Activated T-cell treated with anti-CD3 and anti-CD28 coated beads for 4 hours (primary cell): ENCODE measurements at places on chromosomes 6 and 20.

DNA sequence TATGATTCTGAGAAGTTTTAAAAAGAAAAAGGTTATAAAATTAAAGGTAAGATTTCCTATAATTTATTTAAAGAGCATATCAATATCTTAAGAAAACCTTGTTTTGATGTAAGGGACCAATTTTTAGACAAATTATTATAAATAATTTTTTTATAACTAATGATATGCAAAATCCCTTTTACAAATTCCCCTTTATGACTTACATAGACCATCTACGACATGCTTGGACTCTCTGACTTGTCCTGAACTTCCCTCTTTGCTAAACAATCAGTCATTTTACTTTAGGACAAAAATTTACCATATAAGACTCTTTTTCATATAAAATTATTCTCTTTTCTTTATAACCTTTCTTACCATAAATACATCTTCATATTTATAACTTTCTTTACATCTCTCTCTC lies 15.3 kb upstream of the ANGPT4 start:
- no peak for DNase-seq

DNA sequence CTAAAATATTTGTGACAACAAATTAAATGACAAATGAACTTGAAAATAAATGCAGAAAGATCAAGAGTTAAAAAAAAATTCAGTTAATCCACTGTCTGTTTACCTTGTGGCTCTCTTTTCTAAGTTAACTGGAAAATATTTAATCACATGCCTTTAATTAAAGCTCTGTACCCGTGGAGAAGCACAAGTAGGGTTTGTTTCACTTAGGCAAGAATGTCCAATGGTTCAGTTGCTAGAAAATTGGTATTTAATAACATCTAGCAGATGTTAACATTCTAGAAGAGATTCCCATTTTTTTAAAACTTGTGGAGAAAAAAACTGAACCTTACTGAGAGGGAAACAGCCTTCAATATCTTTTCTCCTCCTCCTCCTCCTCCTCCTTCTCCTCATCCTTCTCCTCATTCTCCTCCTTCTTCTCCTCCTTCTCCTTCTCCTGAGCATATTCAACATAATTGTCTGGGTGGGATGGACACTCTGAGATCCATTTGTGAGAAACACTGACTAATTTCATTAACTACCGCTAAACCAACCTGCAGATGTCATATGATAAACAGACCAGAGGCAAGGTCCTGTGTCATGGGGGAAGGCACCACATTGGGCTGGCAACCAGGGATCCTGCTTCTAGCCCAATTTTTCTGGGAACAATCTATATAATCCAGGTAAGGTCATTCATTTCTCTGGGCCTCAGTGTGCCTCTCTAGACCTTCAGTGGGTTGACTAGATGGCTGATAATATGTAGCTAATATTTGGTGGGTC lies 44.1 kb upstream of the AKIRIN2 start:
- DNase-seq: no peak

- no peak for DNase-seq
Observed at GRCh38 chr20:46085179-46085851, 4.4 kb downstream of the NCOA5 start.

DNA sequence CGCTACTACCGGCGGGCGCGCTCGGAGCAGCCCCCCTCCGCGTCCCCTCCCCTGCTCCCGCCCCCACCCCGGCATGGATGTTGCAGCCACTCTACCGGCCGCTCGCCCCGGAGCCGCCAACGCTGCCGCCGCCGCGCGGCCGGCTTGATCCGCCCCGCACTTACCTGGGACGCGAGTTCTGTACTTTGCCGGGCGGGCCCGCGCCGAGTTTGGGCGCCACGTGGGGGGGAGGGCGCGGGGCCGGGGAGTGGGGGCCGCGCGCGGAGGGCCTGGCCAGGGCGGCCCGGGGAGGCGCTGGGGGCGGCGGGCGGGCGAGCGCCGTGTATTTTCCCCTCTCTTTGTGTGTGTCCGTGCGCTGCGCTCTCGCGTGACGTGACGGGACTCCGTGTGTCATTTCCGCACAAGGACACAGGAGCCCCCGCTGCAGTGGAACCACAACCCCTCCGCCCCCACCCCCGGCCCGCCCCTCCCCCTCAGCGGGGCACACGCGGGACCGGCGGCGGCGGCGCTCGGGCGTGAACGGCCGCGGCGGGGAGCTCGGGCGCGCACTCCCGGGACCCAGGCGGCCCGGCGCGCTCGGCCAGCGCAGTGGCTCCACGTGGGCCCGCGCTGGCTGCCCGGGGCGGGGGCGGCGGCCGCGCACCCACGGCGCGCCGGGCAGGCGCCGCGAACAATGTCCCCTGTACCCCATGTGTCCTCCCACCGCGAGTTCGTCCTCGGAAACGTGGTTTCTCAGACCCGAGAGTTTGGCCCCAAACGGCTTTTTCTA lies at the start of gene BEND3:
TSS of gene BEND3 (minus strand) at position 590 of the 769 bp plus-strand sequence. CDS start 16,230 bp downstream, outside the sequence.
- peak; percentile 62 for DNase-seq

GRCh38 chr20:11227602-11228001 lies 553.8 kb upstream of the JAG1 start:
- DNase-seq: no peak

GRCh38 chr6:53630533-53631226 lies 34.9 kb downstream of the KLHL31 start:
- no peak for DNase-seq

- no peak for DNase-seq
Observed at GRCh38 chr6:149045404-149045803, 272.1 kb upstream of the TAB2 start.

GRCh38 chr6:24064832-24065231 lies 61.2 kb upstream of the NRSN1 start:
- DNase-seq: no peak

GRCh38 chr20:3168079-3168828 lies 5.1 kb downstream of the LZTS3 start:
- DNase-seq: no peak

DNA sequence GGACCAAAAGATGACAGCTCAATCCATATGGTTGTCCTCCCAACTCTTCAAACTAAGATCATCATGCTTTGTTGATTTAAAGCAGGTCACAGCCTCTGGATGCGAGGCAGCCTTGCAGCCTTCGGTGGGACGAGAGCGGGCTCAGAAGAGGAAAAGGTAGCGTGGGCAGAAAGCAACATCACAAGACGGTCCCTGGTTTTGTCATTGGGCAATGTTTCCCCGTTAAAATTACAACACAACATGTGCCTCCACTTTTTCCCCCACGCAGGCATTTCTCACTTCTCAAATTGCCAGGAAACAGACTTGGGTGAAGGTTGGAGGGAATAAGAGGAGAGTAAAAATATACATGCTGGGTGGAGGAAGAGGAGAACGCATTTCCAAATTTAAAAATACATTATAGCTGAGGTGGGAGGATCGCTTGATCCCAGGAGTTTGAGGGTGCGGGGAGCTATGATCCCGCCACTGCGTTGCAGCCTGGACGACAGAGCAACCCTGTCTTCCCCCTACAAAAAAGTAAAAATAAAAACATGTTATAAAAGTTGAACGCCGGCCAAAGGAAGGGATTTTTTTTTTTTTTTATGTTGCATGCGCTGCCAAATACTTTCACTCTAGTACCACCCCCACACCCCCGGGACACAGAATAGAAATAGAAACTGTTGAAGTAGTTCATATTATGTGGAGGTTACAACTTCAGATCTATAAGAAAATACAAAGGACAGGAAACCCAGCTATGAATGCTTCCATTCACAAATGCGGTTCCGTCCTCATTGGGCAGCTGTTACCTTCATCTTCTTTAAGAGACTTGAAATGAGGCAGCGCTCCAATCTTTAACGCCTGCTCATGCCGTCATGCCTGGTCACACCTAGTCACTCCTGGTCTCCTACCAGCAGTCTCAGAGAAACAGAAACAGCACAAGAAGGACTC lies 13.9 kb upstream of the NAA20 start:
- DNase-seq: no peak

DNA sequence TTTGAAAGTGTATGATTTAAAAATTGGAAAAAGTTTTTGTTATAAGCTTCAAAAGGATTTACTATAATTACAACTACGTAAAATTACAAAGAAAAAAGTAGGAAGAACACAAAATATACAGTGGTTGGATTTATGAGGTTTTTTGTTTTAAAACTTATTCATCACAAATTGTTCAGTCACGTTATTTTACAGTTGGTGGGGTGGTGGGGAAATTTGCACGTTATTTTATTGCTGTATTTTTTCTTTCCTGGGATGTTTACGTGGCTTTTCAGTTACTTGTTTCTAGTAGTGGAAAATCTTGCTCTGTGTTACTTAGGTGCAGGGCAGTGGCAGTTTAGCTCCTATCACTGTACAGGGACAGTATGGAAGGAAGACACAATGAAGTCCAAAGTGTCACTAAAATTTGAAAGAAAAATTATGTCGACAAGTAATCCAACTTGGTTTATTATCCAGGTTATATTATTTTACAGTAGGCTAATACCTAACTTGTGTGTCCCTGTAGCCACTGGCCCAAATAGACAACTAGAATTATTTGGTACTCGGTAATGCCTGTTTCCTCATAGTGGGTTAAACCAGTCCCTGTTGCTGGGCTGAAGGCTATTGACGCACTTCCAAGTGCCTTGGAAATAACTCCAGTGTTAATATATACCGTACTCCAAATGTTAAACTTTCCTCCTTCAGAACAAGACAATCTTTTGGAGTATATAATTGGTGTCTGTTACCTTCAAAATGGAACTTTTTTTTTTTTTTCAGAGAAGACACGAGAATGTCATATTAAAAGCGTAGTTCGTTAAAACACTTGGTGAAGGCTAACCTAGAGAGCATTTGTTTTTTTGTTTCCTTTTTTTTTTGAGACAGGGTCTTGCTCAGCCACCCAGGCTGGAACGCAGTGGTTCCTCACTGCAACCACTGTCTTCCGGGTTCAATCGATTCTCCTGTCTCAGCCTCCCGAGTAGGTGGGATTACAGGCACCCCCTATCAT lies 4.6 kb downstream of the JARID2 start:
- no peak for DNase-seq

DNA sequence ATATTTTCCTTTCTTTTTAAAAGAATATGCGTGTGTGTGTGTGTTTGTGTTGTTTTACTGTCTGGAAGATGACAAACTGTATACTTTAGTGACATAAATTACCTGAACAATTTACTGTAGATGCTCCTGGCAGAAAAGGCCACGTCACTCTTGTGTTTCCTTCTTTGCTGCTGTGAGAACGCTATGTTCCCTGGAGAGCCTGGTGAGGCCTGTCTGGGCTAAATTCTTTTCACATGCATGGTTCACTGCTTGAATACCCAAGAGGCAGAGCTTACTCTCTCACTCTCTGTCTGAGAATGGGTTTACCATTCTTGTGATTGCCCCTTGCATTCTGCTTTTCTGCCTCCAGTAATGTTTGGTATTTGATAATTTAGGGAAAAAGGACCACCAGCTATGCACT lies 64.3 kb downstream of the EDN1 start:
- no peak for DNase-seq

DNA sequence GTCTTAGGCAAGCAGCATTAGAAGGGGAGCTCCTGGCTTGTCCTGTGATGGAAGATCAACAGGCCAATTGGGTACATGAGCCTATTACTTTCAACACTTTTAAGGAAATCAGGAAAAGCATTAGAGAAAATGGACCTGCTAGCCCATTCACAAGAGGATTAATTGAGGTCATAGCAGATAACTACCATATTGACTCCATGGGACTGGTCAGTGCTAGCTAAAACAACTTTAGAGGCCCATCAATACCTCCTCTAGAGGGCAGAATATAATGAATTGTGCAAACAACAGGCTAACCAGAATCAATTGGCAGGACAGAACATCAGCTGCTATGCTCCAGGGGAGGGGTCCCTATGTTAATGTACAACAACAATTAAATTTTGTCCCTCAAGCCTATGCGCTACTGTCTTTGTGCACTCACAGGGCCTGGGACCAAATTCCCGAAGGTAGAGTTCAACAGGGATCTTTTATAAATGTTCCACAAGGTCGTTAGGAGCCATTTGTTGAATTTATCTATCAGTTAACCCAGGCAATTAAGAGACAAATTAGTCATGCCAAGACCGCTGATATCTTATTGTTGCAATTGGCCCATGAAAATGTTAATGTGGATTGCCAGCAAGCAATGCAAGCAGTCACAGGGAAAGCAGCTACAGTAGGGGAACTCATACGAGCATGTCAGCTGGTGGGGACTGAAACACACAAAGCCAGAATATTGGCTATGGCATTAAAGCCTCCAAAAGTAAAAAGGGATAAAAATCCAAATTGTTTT lies 106.6 kb upstream of the BTN3A2 start:
- no peak for DNase-seq

DNA sequence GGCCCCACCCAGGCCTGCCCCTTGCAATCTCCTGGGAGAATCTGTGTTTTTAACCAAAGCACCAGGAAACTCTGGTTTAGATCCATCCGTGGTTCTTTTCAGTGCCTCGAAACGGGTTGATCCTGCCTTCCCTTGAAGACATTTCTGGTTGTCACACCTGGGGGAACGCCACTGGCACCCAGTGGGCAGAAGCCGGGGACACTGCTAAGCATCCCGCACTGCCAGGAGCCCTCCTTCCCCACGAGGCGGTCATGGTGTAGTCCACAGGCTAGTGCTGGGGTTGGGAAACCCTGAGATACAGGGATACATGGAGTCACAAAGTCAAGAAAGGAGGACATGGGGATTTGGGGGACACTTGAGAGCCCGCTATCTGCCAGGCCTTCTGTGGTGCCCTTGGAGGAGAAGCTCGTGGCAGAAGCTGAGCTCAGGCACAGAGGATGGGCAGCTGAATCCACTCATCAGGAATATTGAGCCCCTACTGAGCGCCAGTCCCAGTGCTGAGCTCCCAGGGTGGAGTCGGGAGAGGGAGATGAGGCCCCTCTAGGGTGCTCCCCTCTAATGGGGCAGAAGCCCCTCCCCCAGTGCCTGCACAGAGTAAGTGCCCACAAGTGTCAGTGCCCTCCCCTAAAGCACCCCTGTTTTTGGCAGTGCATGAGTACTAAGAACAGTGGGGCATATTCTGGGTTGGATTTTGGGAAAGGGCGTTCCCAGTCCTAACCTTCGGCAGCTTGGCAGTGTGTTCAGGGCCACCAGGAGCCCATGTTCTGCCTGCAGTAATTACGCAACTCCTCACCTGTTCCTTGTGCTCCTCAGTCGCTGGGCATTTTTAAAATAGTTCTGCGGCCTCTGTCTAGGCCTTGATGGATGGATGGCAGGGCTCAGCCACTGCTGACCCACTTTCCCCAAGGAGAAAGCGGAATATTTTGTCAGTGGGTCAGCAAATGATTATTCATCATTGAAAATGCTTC lies 25.6 kb upstream of the PHACTR3 start:
- no peak for DNase-seq

GRCh38 chr6:30321692-30322388 lies 4.9 kb upstream of the TRIM39 start:
- no peak for DNase-seq

GRCh38 chr20:31925631-31926030 lies 26.2 kb downstream of the PDRG1 start:
- DNase-seq: no peak

DNA sequence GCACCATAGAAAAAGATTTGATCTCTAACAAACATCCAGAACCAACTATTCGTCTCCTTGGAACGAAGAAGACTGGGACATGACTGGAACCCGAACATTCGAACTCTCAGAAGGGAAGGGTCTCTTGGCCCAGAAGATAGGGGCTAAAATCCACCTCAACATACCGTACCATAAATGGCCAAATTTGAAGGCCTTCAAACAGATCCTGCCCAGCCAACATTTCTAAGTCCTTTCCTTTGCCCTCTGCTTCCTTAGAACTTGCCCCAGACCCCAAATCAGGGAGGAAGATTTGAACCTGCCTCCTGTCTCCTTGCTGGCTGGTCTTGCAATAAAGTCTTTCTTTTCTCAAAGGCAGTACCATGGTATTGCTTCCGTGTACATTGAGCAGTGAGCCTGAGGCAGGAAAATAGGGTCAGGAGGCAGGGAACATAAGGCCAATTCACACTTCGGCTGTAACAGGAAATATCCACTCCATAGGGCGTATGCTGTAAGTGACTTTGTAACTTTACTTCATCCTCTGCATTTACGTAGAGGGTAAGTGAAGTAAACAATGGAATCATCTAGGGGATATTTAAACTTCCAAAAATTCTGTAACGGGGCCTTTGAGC lies 1.8 kb upstream of the PXDC1 start:
- DNase-seq: no peak
